EL (cell line): ENCODE measurements at places on chromosomes 7 and 10.

DNA sequence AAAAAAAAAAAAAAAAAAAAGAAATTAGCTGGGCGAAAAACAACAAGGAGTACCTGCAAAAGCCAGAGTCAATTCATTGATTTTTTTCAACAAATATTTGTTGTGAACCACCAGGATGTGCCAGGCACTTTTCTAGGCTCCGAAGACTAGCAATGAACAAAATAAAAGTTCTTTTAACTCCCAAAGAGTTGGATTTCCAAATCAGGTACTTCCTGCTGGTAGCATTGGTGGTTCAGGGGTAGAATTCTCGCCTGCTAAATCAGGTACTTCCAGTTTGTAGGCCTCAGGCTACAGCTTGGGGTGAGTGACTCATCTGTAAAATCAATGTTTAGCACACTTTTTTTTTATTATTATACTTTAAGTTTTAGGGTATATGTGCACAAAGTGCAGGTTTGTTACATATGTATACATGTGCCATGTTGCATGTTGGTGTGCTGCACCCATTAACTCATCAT is 10.9 kb downstream of the PPA1 start:
- DNase-seq, result peak; percentile 29

DNA sequence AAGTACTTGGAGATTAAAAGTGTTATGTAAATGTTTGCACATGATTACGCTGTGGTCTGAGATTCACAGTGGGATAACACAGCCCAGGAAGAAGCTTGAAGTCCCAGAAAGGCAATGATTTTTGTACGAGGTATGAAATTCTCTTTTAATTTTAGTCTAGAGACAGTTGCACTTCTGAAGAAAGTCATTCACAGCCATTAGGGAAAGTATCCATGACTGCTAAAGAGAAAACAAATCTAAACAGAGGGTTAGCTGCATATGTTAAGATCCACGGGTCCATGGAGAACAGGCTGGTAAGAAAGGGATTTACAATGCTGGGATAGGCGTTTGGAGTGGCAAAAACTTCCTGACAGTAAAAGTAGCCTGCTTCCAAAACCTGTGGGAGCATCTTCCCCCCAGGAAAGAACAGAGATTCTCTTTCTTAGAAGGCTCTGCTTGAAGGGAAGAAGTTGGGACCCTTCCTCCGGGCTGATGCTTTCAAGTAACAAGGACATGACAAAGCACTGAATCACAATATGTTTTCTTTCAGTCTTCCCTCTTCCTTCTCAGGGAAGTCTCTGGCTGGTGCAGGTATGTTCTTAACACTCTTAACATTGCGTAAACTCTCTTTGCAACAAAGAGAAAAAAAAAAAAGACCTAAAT is 220.8 kb upstream of the CELF2 start:
- peak; percentile 36 for DNase-seq

DNA sequence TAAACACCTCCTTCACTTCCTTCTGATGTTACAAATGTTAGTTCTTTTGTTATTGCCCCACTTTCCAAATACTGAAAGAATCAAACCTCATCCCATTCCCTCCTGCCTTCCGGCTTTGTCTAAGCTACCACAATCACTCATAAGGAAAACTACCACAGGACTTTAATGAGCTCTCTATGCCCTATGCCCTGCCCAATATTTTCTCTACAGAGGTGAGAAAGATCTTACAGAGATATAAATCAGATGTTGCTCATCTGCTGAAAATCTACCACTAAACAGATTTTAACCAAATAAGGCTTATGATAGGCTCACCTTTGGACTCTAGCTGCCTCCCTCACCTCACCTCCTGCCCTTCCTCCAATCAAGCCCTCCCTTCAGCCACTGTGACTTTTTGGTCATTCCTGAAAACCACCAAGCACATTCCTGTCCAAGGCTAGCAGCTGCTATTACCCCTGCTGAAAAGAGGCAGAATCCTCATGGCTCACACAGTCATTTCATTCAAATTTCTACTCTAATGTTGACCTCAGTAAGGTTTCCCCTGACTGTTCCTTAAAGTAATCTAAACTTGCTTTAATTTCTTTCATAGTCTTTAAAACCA is 7.7 kb downstream of the ZNF33B start:
- DNase-seq, result peak; percentile 3

GRCh38 chr7:120856621-120857352 is 1.2 kb downstream of the TSPAN12 start:
- peak; percentile 10 for DNase-seq

DNA sequence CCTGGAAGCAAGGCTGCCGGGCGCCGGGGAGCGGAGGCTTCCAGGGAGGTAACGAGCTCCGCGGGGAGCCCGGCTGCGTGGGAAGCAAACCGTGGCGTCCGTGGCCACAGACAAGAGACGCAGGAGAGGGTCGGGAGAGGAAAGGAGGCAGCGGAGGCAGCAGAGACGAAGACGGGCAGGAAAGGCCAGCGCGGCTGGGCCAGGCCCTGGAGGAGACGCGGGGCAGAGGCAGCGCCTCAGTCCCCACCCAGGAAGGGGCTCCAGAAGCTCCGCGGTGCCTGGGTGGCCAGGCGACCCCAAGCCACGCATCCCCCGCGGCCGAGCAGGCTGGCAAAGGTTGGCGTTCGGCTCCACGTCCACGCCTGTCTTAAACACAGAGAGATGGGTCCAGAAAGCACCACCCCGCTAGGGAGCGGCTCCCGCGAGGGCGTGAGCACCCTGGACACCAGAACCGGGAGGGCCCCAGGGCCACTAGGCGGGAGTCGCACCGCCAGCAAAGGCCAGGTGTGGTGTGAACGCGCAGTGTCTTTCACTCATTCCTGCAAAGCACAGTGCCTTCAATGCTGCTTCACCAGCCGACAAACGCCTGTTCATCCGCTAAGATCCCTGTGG is 97.3 kb downstream of the PTPRN2 start:
- DNase-seq, result no peak

DNA sequence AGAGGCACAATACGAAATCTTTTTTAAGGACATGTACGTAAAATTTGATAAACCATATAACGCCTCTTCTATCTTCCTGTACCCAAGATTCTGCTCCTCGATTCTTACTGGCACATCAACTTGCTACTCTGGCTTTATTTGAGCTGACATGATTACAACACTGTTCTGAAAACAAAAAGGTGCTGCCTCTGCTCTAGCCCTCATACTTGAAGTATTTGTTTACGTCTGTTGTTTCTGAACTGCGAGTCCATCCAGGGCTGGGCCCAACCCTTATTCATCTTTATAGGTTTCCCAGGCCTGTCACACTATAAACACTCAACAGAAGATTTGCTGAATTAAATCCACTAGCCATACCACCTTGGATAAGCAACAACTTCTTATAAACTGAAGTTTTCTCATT is 96.2 kb upstream of the SVIL start:
- no peak for DNase-seq

DNA sequence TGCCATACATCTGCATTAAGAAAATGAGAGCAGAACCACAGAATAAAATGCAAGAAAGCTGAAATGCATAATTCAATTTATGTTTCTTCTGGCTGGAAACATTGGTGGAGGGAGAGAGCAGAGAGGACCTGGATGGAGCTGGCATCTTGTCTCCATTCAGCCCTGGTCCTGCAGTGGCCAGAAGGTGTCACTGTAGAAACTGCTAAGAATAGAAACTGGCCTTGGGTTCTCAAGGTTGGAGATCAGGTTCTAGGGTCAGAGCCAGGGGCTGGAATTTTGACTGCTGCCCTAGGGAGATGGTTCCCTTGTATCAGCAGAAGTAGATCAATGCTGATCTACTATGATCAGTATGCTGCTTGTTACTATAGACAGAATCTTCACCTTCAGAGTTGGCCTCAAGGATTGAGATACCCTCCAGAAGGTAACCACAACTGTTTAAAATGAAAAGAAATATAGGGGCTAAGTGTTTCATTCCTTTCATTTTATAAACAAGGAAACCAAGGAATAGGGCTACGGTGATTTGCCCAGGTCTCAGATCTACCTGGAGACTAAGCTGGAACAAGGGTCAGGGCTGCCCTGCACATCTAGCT is 13.1 kb downstream of the TAS2R41 start:
- DNase-seq, result peak; percentile 25

DNA sequence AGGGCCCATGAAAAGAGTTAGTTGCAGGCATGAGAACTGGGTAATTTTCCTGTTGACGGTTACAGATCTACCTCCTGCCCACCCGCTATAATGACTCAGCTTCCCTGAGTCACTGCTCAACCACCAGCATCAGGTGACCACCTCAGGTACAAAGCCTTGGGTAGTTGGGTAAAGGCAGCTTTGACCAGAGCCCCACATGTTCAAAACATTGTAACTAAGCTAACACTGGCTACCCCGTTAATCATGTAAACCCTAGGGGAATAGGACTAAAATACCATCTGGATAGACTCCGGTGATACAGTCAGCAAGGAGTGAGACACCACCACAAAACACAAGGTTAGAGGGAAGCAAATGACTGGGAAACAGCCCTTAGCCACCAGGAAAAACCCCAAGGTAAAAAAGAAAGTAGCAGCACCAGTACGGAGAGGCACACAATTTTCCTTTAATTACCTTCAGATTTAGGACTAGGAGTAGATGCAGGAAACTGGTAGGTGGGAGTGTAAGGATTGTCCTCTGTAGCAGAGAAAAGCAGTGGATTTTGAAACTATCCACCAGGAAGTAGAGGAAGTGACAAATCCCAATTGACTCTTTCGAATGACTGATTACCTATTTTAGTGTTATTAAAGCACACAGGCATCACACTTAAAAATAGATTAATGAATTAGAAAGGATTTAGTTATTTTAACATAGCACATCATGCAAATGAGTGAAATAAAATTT is 103.5 kb upstream of the PDLIM1 start:
- no peak for DNase-seq

- no peak for DNase-seq
These were observed 192.2 kb downstream of the SH2D4B start for GRCh38 chr10:80729896-80730295.
